ENCODE measurements at places on chromosomes 16 and 17.

DNA sequence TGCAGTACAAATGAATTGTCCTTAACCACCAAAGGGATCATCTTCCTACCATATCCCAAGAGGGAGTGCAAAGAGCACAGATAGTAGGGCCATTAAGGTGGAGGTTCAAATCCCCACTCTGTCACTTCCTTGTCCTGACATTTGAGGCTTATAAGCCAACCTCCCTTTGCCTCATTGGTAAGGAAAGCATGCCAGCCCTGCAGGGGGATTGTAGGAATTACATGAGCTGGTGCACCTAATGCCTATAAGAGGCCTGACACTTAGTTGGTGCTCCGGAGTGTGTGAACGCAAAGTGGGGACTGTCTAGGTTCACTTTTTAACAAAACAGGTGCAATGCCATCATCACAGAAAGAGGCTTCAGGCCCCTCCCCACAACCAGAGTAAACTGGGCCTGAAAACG, 374.4 kb downstream of the SNX29 start:
- DNase-seq, result no peak

DNA sequence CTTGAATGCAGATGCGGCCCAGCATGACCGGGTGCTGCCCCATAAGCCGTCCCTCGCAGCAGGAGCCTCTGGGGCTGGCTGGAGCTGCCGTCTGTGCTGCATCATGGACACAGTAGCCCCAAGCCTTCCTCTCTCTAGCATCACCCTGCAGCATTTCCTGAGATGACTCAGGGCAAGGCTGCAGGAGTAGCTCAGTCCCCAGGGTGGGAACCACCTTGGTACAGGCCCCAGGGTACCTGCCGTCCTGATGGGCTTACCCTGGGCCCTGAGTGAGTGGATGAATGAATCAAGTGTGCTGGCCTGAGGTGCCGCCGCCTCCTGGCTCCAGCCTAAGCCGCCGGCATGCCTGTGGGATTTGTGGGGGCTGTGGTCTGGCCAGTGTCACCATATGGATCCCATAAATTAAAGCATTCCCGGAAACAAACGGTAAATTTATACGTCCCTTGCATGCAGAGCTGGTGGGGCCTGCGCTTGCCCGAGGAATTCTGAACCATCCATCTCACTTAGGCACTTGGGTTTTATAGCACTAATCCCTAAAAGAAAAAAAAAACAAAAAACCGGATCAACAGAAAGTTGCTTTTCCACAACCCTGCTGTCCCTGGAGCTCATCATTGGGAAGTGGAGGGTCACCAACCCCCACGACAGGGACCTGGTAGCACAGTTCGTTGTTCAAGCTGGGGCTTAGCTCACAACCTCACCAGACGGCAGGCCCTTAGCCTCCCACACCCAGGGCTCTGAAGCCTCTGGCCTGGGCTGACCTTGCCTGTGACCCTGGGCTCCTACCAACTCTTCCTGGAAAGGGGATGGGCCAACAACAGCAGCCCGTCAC, 242.6 kb upstream of the CIBAR2 start:
- DNase-seq, result no peak

DNA sequence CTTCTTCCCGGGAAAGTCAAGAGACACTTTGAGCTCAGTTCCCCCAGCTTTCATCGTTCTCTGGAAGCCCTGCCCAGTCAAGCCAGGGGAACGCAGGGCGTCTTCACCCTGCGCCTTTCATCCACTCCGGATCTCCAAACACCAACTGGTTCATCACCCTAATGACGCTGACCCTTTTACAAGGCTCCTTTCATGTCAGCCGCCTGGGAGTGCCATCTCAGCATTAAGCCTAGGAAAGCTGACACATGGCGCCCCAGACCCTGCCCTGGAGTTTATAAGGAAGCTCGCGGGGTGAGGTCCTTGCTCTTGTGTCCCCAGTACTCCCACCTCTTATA, 594 bp upstream of the DNAJC7 start:
- no peak for DNase-seq

DNA sequence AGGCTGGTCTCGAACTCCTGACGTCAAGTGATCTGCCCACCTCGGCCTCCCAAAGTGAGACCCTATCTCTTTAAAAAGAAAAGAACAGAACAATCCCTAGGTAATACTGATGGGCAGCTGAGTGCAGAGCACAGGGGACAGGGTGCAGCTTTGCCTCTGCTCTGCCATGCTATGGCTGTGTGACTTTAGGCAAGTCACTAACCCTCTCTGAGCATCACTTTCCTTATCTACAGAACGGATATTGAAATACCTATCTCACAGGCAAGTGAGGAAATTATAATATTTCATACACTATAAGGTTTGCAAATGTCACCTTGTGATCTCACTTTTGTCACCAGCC, 4.1 kb downstream of the CASKIN2 start:
- no peak for DNase-seq
